ENCODE measurements at places on chromosomes 11 and 22.

- DNase-seq, result no peak
These were observed 28.8 kb downstream of the SLN start for GRCh38 chr11:107683061-107683460.

DNA sequence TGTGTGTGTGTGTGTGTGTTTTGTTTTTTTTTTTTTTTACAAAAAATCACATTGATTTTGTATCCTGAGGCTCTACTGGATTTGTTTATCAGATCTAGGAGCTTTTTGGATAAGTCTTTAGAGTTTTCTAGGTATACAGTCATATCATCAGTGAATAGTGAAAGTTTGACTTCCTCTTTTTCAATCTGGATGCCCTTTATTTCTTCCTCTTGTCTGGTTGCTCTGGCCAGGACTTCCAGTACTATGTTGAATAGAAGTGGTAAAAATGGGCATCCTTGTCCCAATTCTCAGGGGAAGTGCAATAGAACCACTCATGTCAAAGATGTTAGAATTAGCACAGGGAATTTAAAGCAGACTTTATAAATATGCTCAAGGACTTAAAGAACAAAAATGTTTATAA is 32.6 kb upstream of the PRDM11 start:
- DNase-seq, result no peak

DNA sequence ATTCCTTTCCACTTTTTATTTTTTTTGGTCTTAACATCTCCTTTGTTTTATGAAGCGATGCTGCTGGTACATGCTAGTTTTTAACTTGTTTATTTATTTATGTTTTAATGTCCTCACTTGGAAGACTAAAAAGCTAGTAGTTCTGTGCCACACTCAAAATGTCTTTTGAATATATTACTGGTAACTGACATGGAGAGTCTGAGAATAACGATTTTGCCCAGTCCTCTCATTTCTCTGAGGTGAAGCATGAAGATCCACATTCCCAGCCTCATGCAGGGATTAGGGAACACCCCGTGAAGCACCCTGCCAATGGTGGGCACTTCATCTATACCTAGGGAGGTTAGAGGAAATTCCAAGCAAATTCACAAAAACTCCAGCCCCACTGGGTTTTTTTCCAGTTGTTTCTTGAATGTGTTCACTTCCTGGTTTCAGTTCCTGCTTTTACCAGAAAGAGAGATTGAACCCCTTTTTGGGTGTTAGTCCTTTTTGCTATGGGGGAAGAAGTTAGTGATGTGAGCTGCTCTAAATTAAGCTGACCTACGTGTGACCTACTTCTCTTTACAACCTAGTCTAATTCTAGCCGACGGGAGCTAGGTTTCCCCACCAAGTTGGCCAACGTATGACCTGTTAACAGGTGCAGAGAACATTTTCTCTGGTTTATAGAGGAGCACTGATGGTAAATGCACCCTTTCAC is 106.1 kb downstream of the SLC1A2 start:
- no peak for DNase-seq

DNA sequence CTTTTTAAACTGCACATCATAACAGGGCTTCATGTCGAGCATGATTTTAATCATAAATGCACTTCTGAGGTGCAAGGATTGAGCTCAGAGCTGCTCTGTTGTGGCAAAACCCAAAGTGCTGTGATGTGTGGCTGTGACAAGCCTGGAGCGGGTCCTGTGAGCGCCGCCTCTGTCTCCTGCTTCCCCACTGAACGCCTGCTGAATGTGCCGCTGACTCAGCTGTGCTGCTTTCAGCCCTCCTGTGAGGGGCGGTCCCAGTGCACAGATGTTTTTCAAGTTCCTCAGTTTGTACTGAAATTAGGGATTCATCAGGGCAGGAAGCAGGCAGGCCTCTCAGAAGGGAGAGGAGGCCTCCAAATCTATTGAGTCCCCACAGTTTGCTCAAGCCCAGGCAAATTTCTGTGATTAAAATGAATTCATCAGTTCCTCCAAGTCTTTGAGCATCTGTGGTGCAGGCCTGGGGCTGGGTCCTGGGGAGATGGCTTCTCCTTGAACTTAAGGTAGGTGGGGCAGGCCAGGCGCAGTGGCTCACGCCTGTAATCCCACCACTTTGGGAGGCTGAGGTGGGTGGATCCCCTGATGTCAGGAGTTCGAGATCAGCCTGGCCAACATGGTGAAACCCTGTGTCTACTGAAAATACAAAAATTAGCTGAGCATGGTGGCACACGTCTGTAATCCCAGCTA is 3.0 kb upstream of the GTSE1 start:
- no peak for DNase-seq

DNA sequence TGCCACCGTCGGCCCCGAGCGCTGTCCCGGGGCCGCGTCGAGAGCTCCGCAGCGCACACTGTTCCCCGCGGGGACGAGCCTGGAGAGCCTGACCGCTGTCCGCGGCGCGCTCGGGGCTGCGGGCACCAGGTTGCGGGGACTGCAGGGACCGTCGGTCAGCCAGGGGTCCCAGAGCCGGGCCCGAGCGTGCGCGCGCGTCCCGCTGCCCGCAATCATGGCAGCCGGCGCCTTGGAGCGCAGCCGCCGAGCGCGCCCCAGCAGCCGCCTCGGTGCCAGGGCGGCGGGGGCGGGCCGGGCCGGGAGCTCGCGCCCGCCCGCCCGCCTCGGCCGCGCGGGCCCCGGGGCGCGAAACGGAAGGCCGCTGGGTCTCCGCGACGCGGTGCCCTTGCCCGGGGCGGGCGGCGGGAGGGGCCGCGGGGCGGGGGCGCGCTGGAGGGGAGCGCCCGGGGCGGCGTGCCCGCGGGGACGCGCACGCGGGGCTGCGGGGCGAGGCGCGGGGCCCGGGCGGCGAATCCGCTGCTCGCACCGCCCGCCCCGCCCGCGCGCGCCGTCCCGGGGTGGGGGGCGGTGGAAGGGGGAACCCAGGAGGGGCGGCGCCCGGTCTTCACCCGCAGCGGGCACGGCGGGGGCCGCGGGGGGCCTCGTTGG is 79.4 kb upstream of the PPARA start:
- peak; percentile 53 for DNase-seq

DNA sequence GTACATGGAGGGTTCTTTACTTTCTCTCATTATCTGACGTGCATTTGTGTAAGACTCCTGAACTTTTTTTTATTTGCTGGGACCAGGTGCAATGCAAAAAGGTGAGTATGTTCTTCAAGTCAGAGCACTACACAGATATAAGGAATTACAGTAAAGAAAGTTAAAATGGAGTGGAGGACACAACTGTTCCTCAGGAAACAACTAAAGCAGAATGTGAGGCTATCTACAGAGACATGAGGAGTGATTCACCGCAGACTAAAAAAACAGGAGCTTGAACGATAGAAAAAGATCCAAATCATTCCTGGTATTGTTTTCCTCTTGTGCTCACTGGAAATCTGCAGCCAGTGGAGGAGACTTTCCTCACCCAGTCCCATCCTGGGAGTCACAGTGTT is 106.2 kb downstream of the ABTB2 start:
- DNase-seq, result no peak

GRCh38 chr11:126231725-126232459 is 20.3 kb downstream of the FAM118B start:
- DNase-seq, result no peak

GRCh38 chr11:16611926-16612565 is 126.4 kb upstream of the C11orf58 start:
- DNase-seq, result no peak

GRCh38 chr11:122676638-122677037 is 21.1 kb downstream of the UBASH3B start:
- DNase-seq, result no peak

- no peak for DNase-seq
These were observed 5.3 kb upstream of the PRDM11 start for GRCh38 chr11:45141171-45141570.

DNA sequence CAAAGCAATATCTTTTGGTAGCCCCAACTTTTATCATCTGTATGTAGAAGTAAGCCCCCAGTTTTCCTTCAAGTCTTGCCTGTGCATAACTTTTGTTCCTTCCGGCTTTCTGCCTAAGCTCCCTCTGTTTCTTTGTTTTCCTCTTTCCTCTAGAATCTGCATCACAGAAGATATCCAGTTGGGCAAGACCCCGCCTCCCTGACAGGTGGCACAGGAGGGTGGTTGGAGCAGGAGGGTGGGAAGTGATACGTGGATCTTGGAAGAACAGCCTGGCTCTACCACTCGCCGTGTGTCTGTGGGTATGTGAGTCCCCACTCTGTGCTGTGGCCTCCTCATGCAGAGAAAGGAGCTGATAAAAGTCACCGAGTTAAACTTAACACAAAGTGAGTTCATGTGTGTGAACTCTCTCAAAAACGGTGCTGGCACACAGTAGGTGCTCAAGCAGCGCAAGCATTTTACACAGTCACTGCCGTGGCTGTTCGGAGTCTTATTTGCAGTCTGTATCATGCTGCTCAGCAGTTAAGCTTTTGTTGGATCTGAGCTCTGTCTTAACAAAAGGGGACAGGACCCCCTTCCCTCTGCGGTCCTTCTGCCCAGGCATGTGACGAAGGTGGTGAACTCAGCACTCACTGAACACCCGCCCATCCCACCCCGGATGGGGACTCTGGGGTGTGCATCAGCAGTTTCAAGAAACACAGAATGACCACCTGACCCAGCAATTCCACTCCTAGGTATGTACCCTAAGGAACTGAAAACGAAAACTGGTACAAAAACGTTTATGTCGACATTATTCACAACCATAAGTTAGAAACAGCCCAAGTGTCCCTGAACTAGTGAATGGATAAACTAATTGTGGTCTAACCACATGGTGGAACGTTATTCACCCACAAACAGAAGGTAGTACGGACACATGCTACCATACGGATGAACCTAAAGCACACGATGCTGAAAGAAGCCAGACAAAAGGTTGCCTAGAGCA is 249.1 kb downstream of the CTTN start:
- no peak for DNase-seq

GRCh38 chr11:26326793-26327400 is 5.0 kb upstream of the ANO3 start:
- DNase-seq, result no peak

DNA sequence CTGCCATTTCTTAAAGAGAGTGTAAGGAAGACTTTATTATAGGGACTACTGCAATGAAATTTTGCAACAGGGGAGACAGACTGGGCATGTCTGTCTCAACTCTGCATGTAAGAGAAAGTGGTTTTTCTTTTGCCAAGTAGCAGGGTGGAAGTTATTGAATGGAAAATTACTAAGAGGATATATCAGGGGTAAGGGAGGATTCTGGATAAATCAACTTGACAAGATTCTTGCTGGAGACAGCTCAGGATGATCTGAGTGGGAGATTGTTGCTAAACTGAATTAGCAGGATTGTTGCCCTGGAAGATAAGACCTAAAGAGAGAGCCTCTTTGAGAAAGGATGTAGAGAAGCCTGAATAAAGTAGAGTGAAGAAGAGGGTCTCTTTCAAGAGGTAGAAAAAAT is 145.8 kb downstream of the LUZP2 start:
- no peak for DNase-seq

- DNase-seq, result no peak
These were observed 59.6 kb downstream of the FLRT1 start for GRCh38 chr11:64095273-64095817.

DNA sequence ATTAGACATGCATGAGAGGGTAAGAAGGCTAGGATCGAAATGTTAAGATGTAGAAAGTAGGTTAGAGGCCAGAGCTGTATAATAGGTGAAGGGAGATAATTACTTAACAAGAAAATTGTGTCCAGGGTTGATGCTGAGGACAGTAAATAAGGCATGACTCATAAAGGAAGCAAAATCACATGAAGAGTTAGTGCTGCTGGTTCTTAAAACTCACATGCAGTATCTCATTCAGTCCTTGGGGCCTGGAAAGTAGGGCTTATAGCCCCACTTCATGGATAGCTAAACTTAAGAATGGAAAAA is 130.2 kb downstream of the NCAM1 start:
- DNase-seq, result no peak

All from HTR-8/SVneo (cell line).